ENCODE measurements at places on chromosomes 4 and X.
A peak's percentile ranks its signal among the peaks of the same experiment; 100 is the strongest.

DNA sequence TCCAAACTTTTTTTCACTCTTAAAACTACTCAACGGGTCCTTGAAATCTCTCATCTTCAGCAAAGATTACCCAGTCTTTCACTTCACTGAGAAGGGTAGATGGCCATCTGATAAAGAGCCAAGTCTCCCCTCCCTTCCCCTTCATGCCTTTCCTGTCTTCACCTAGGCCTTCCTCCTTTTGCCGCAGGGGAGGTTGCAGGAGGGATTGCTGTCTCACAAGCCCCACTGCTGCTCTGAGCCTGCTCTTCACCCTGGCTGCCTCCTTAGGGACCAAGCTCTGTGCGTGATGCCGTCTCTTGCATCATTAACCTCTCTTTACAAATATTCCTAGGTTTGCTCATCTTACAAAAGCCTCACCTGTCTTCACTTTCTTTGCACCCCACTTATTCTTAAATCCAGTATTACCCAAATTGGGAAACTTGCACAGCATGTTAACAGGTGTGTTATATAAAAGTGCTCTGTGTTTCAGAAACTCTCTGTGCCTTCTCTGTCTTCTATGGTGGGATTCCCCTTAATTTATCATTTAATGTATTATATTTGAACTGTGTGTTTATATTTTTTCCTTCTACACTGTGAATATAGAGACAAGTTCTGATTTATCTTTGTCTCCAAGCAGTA is 3.8 kb downstream of the ZFX start:
- no peak for DNase-seq

DNA sequence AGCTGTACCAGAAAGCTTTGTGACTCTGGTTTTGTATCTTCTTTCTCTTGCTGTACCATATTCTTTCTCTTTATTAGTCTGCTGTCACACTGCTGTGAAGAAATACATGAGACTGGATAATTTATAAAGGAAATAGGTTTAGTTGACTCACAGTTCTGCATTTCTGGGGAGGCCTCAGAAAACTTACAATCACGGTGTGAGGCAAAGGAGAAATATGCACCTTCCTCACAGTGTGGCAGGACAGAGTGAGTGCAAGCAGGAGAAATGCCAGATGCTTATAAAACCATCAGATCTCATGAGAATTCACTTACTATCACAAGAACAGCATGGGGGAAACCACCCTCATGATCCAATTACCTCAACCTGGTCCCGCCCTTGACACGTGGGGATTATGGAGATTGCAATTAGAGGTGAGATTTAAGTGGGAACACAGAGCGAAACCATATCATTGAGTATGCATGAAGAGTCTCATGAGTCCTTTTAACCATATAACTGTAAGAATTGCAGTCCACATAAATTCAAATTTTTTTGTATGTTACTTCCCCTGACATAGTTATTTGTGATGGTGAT is 67.4 kb upstream of the INPP4B start:
- no peak for DNase-seq

DNA sequence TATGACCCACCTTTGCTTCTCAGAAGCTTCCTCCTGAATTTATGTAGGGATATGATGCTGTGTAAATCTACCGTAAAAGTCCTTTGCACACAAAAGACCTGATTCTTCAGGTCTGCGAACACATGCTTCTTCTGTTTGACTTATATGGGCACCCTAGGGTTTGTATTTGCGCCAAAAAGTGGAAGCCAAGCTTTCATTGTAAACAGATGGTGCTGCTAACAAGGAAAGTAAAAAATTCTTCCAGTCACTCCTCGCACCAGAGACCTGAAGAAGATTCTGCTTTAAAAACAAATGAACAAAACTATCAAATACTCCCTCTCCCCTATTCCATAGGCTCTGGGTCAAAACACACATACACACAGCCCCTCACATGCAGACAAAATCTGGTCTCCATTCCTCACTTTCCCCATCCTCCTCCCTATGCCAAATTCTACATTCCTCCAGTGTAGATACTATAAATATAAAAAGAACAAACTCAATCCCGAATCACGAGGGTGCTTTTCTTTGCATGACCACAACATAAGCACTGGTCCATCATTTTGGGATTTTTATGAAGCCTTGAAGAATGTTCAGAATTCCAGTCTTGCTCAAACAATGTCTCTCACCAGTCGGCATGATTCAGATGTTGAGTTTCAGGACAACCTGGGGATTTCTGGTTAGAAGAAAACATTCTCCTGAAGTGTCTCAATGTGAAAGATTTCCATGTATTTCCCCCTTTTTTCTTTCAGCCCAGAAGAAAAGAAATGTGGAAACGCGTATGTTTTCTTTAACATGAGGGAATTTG is 125.1 kb downstream of the PALLD start:
- no peak for DNase-seq

DNA sequence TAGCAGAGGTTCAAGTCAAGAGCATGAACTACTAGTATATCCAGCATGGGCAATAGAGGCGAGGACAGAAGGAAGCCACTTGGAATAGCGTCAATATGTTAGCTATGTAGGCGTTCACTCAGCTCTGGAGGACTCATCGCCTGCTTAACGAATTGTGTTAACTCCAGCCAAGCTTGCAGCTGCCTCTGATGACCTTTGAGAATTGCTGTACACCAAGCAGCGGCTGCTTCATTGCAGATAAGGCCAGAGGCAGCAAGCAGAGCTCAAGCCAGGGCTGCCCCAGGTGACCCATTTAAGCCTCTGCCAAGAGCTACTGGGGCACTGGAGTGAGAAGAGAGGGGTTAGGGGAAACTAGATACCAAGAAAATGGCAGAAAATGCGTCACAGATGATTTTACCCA is 160.2 kb upstream of the IGFBP7 start:
- no peak for DNase-seq

GRCh38 chrX:42538405-42538804 is 239.6 kb downstream of the PPP1R2C start:
- DNase-seq = no peak

DNA sequence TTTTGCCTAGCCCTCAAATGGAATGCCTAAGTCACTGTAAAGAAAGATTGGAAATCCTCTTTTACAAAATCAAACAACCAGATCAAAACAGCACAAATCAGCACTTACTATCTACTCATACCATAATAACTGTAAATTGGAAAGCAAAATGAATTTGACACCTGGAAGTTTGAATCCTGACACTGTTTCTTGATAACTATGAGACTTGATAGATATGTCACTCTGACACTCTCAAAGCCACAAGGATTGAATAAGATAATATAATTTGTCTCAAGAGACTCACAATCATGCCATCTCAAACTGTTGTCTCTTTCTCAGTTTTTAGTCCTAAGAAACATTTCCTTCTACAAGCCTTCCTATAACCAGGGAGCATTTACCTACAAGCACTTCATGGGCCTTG is 302.6 kb upstream of the DIAPH2 start:
- no peak for DNase-seq

- peak; percentile 61 for DNase-seq
Observed at GRCh38 chr4:77007358-77008230, 58.0 kb downstream of the SEPTIN11 start.

DNA sequence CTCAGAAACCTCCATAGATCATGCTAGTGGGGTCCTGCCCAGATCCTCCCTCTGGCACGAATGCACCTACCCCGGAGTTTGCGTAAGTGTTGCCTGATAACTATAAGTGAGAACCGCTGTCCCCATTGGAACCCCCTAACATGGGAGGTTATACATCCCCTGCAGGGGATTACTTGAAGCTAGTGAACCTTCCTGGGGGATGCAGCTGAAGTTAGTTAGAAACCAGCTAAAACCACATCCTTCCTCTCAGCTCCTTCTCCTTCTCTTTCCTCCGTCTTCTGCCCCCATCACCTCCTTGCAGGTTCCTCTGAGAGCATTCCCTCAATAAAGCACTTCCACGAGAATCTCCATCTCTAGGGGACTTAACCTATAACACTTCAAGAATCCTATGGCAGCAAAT is 95.0 kb downstream of the ZNF827 start:
- DNase-seq = no peak

DNA sequence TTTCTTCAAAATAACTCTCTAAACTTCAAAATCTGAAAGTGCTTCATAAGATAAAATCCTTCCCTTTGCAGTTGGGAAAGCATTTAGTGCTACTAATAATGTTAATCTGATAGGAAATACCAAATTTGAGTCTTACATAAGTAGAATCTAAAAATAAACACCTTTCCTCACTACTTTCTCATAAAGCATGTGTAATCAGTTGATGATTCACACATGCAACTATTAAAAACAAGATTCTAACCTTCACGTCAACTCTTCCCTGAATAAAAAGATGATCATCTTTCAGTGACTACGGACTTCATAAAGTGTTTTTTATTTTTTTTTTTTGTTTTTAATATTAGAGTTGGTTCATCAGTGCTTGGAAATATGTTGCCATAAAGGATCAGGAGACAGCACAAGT is 172.6 kb downstream of the ACTRT1 start:
- DNase-seq = no peak

DNA sequence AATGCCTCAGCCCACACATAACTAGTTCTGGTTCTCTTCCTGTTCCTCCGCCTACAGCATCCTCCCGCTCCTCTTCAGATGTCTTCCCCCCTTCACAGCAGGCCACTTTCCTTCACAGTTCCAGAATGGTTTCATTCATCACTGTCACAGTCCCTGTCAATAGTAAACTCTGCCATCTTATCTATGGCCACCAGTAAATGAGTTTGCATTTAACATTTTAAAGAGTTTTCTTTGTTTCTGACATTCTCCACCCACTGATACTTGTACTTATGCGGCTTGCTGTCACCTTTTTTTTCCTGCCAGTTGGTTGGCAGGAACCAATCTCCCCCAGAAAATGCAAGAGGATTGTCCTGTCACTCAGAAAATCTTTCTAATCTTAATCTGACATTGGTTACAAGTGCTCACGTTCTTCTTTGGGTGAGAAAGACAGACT is 114.1 kb downstream of the GLUD2 start:
- DNase-seq = no peak

DNA sequence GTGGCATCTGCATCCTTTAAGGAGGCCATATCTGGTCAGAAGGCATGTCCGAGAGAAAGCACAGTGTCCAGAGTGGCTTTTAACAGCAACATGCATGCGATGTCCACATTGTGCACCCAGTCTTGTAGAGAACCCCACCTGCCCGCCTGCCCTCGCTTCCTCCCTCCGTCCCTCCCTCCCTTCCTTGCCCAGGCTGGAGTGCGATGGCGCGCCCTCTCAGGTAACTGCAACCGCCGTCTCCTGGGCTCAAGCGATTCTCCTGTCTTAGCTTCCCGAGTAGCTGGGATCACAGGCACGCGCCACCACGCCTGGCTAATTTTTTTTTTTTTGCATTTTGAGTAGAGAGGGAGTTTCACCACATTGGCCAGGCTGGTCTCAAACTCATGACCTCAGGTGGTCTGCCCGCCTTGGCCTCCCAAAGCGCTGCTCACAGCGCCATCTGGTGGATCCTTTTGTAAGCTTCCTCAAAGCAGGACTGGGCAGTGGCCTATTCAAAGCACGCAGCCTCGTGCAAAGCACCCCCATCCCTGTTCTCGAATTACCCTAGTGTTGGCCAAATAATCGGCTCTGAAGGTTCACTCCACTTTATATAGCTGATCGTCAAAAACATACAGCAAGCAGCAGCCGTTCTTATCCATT is 15.0 kb downstream of the BRCC3 start:
- DNase-seq = no peak

DNA sequence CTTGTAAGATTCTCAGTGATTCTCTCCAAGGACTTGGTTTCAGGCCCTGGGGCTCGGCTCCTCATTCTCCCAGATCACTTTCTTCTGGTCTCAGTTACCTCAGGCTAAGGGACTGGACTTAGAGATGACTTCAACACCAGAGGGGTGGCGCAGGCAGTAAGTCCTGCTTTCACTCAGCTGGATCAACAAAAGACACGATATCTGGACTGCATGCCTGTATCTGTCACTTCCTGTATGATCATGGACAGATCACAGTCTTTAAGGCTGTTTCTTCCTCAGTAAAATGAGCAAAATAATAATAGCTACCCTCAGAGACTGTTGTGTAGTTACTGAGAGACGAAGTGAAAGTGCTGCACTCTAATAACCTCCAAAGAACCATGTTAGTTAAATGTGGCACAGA is 19.5 kb upstream of the CXCR3 start:
- DNase-seq = peak; percentile 16

DNA sequence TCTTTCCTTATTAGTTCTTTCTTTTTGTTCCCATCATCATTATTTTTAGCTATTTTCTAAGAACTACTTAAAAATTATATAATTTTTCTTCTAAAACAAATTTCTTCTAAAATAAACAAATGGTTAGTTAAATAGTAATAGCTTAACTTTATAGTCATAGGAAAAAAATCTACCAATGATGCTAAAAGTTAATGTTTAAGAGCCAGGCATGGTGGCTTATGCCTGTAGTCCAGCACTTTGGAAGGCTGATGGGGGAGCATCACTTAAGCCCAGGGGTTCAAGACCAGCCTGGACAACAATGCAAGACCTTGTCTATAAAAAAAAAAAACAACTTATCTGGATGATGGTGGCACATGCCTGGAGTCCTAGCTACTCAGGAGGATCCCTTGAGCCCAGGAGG is 127.1 kb upstream of the ANXA3 start:
- DNase-seq = no peak

DNA sequence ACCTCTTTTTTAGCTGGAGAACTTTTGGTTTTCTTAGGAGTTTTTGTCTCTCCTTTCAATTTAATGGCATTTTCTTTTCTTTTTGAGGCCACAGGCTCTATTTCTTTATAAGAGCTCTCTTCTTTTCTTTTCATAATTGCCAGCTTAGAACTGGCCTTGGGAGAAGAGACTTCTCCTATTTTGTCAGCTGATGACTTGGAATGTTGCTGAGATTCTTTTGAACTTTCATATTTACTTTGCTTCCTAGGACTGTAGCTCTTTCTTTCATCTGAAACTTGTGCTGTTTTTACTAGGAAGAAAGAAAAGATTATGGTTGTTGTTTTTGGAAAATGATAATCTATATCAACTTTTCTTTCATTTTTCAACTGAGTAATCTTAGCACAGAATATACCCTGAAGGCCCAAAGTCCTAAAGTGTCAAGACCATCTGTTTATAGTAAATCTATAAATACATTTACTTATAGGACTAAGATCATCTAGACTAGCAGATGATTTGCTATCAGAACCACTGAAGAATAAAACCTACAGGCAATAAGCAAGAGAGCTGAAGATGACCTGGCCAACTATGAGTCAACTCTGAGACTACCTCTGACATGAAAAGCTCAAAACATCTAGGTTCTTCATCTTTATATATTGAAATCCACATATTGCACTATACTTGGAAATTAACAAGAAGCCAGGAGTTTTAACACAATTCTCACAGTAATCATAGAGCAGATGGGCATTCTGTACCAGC is 45.6 kb downstream of the RFC1 start:
- DNase-seq = peak; percentile 71

DNA sequence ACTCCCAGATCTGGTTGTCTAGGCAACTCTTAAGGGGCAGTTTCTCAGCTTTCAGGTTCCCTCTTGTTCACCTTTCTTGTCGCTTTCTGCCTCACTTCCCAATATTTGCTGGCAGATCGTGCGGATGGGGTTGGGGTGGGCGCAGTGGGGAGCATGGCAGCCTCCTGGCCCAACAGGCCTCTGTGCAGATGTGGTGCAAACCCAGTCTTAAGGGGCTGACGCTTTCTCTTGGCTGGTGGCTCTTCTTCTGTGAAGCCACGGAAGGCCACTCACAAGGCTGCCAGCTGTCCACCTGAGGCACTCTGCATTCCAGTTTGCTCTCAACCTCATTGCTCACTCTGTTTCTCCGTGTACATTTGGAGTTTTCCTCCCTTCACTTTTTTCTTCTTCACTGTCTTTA is 61.7 kb downstream of the NBDY start:
- no peak for DNase-seq

All from foreskin melanocyte (primary cell).